ENCODE measurements at places on chromosomes 11 and 22. TPM values are rescaled to one million over a fixed set of nuclear protein-coding genes. Genes with fewer than 3 reads are reported as not detected.

C11orf42 gene
- polyA plus RNA-seq, result not detected

PARVB gene
- 16.9 TPM for polyA plus RNA-seq

ACTN3 gene
- polyA plus RNA-seq, result 0.04 TPM

BATF2 gene
- polyA plus RNA-seq, result 7.4 TPM

DEFB131B gene
- polyA plus RNA-seq, result not detected

PGA4 gene
- 1.8 TPM for polyA plus RNA-seq

CTSC gene
- polyA plus RNA-seq, result 137 TPM

ADM2 gene
- polyA plus RNA-seq, result 3.1 TPM

LGR4 gene
- polyA plus RNA-seq, result 2.2 TPM

TRPM5 gene
- 0.02 TPM for polyA plus RNA-seq

DNA sequence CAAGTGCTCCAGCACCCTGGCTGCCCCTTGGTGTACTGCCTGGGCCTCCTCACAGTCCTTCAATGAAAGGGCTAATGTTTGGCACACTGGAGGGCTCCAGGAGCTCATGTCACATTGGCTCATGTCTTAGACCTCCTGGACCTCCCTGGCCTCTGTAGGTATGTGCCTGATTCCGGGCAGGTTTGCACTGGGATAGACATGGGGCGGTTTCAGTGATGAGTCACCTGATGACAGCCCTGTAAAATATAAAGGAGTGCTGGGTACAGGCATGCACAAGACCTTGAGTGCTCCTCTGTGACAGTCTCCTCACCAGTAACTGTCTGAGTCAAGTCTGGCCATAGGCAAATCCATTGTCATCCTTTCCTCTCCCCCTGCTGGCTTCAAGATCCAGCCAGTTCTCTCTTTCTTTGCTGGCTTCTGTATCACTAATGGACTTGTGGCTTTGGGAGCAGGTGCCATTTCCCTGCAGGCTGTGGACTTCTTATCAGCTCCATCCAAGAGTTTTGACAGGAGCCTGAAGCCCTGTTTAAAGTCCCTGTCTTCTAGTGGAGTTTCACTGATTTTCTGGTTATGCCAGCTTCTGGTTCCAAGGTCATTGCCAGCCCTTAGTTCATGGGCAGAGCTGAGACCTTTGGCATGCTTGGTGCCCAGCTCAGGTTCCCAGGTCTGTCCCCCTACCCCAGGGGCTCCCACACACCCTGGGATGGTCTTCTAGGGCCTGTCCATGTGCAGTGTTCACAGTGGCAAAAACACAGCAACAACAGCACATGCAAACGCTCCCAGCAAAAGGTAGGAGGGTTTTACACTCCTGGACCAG lies 22.7 kb upstream of the P2RY2 start:
- DNase-seq, result no peak

DNA sequence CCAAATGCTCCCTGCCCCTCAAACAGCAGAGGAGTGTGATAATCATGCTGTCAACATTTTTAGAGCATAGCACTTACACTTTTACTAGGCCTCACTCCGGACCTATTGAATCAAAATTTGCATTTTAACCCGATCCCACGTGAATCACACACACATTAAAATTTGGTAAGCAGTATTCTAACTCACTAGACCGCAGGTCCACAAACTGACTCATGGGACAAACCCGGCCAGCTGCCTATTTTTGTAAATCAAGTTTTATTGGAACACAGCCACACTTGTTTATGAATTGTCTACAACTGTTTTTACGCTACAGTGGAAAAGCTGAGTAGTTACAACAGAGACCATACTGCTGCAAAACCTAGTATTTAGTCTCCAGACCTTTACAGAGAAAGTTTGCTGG lies 43.3 kb downstream of the SNX19 start:
- DNase-seq, result no peak

GRCh38 chr11:132196928-132197327 lies 826.5 kb downstream of the NTM start:
- DNase-seq, result no peak

DNA sequence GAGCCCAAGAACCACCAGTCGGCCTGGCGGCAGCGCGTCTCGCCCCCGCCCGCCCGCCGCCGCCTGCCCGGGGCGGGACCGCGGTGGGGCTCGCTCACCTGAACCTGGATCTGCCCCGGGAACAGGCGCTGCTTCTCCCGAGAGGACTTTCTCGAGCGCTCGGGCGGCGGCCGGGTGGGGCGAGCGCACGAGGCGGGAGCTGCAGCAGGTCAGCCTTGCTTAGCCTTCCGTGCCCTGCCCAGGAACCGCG lies 133 bp downstream of the MYH9 start:
- DNase-seq, result no peak

GRCh38 chr11:134429106-134429505 lies 17.1 kb upstream of the B3GAT1 start:
- no peak for DNase-seq

DNA sequence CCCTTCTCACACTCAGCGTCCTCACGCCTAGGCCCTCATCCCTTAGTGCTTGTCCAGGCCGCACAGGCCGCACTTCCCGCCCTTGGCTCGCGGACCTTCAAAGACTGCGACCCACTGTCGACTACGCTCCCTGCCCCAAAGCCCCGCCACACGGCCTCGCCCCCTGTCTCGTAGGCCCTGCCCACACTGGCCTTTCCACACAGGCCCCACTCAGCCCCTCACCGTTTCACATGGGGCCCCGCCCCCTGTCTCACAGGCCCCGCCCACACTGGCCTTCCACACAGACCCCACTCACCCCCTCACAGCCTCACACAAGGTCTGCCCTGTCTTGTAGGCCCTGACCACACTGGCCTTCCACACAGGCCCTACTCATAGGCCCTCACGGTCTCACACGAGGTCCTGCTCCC lies 11.0 kb downstream of the NRXN2 start:
- no peak for DNase-seq

DNA sequence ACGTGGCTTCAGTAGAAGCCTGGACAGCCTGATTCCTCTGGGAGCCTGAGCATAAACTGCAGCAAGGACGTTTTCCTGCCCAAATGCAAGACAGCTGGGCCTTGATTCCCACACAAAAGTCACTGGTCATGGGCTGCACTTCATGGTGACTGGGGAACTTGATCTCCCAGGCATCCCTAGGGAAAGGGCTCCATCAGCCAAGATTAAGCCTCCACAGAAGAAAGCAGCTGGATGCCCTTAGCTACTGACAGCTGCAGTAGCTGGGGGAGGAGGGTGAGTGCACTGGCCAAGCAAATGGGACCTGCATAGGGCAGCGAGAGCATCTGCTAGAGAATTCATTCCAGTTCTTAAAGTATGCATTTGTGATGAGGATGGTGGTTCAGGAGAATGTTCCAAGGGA lies 267.4 kb upstream of the ISX start:
- DNase-seq, result no peak

GRCh38 chr11:86790867-86791849 lies 9.2 kb upstream of the PRSS23 start:
- DNase-seq, result peak; percentile 43

DNA sequence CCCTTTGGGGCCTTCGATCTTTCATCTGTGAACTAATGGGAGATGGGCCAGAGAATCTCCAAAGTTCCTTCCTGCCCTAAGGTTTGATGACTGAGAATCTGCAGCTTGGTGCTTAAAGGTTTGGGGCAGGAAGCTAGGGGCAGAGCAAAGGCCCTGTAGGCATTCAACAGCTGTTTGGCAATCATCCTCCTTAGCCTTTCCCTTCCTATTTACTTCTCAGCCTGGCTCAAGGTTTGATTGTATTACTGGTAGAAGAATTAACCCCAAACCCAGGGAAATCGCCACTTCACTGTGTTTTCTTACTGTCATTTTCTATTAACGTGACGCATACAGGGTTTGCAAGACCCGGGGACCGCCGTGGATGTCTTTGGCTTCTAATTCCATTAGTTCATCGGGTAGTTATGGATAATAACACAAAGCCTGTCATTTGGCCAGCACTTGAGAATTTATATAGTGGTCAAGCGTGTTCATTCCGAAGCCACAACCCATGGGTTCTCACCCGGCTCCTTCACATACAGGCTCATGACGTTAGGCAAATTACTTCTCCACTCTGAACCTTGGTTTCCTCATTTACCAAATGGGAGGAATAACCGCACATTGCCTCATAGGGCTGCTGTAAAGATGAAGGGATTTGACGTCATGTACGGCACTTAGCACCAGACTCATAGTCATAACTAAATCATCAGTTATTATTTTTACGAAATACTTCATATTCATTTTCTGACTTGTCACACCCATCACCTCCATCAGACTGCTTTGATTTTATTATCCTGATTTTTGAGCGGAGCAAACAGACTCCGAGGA lies 158.1 kb downstream of the FBXO7 start:
- DNase-seq, result no peak

DNA sequence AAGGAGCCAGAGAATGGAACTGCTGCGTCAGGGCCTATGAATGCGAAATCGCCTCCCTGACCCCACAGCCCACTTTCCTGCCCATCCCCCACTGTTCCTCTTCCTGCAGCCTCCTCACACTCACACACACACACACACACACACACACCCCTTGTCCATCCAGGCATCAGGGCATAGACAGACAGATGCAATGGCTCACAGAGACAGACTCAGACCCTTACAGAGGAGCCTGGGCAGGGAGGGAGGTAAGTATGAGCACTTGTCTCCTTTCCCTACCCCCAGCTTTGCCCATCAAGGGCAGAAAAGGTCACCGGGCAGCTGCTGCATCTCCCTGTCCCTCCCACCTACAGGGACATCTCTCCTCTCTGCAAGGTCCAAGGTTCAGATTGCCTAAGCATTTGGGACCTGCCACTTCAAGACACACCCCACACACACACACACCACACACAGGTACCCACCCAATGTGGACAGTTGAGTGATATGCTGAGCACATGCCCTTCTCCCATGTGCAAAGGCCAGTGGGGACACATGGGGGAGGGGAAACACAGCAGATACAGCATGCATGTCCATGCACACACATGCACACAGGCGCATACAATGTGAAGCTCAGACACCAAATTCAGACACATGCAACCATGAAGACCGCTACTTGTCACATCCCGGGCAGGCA lies 2.0 kb upstream of the NRXN2 start:
- no peak for DNase-seq

DNA sequence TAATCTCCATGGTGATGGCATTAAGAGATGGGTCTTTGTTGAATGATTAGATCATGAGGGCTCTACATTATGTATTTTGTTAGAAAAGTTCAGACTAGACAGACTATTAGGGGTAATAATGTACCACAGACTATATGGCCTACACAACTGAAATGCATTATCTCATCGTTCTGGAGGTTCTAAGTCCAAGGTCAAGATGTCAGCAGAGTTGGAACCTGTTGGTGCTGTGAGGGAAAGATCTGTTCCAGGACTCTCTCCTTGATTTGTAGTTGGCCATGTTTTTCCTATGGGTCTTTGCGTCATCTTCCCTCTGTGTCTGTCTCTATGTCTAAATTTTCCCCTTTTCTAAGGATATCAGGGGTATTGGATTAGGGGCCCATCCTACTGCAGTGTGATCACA lies 8.4 kb upstream of the GLYATL1 start:
- DNase-seq, result no peak

DNA sequence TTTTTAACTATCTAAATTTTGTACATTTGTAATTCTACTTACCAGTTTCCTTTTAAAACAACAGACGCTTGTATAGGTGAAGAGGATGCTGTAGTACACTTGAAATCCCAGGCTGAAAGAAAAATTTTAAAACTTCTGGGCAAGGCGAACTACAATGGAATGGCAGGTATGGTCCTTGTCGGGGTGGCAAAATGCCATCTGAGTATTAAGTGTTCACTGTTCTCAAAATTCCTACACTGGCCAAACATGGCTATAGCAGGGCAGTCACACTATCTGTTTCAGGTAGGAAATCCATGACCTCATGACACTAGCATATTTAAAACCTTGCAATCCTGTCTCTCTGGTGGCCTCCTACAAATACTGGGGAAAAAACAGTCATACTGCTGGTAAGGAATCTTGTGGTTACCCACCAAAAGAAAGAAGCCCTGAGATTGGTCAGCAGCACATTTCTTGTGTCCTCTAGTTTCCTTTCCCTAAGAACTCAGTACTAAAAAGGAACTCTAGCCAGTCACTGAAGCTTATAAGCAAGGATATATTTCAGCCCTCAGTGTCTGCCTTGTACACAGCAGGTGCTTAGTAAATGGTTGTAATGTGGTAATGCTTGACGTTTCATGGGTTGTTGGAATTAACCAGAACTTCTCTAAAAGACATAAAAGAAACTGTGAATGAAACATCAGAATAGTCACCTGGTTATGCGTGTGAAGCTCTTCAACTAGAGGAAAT lies 5.2 kb upstream of the ZC3H12C start:
- DNase-seq, result peak; percentile 75

DNA sequence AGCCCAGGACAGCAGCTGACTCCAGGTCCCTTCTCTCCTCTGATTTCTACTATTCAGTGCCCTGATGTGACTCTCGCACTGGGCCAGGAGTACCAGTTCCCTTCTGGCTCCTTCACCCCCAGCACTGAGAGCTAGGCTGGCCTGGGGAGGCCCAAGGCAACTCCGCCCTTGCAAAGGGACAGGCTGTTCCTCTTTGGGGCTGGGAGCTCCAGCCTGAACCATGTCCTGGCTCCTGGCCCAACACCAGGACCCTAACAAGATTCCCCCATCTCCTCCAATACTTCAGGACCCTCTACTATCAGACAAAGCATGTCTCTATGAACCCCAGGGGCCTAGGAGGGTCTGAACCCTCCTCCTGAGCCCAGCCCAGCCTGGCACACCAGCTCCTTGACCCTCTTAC lies 12.5 kb downstream of the CREB3L1 start:
- DNase-seq, result no peak

- DNase-seq, result no peak
These were observed 71.1 kb downstream of the CCDC73 start for GRCh38 chr11:32723332-32723731.

- no peak for DNase-seq
These were observed 7.7 kb downstream of the E2F8 start for GRCh38 chr11:19232910-19233503.

GRCh38 chr11:3006505-3007260 lies 14.6 kb upstream of the NAP1L4 start:
- DNase-seq, result peak; percentile 60

DNA sequence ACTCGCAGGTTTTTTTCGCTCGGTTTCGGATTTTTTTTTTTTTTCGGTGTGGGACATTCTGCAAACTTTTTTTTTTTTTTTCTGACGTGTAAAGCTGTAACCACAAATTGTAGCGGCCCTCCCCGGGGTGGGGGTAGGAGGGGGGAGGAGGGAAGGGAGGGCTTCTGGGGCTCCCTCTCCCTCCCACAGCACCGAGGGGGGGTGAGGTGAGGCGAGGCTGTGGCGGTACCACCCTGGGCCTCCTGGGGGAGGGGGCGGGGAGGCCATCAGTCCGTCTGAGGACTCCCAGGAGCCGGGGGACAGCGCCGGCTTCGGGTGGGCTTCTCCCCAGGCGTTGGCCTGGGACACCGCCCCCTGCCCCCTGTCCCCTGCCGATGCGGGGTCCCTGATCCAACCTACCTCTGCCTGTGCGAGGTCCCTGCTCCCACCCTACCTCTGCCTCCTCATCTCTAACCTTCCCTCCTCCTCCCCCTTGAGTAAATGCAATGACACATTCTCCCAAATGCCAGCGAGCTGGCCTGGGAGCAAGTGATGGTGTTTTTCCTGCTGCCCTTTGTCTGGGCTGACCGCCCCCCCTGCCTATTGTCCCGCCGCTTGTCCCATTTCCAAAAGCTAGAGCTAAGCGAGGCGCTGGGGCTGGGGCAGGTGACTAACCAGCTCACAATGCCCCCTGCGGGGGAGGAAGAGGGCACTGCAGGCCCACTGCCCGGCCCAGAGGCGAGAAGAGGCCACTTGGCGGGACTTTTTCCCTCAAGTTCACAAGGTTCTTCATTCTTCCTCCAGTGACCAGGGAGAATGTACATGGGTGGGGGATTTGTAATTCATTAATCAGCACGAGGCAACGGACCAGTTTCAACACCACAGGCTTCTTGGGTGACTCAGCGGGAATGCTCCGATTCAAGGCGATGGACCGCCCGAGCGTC lies 511 bp upstream of the CLCF1 start:
- peak; percentile 77 for DNase-seq

GRCh38 chr22:26767351-26768155 lies 110.2 kb downstream of the MIAT start:
- DNase-seq, result no peak
